ENCODE measurements at places on chromosomes 12 and 14.

GRCh38 chr12:106645074-106645421 is 62.2 kb downstream of the RFX4 start:
- no peak for DNase-seq

DNA sequence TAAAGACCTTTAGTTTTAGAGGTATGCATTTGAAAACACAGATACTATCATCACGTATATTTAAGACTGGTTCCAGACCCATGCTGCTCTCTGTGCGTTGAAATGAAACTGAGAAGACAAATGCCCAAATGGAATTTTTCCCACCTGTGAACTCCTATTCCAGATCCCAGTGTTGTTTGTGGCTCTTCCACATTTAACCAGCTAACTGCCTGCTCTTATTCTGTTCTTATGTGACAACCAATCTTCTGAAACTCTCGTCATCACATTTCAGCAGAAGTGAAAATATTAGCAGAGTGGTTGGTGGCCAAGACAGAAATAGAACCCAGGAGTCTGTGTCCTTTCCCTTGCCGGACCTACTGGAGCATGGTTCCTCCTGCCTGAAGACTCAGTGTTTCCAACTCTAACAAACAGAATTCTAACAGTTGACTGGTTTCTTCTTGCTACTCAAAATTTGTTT is 460.2 kb downstream of the RAD51B start:
- no peak for DNase-seq

GRCh38 chr12:82970614-82971013 is 283.9 kb downstream of the TMTC2 start:
- DNase-seq: no peak

DNA sequence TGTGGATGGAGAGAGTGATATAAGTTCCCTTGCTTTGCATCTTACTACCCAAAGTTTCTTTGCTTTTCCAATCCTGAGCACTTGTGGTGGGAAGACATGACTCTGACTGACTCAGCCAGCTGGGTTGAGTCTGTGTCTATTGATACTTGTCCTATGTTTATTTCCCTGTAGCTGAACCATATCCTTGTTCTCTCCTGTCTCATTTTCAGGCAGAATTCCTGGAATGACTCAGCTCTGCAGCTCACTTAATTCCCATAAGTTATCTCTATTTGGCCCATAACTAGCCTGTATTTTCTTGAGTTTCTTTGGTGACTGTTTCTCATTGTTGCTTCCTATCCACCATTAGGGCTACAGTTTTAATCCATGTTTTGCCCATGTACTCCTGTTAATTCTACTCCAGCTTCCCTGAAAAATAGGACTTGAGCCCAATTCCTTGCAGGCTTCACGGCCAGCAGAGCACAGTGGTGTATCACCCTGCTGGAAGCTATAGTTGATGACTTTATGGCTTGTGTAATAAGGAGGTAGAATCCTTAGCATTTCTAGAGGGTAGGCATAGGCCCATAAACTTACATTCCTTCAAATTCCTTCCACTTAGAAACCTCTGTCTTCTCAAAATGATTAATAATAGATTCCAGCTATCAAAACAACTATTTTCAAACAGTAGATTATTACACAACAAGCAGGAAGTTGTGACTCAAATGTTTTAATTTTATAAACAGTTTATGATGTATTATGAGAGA is 183.1 kb downstream of the TMTC3 start:
- peak; percentile 46 for DNase-seq

- no peak for DNase-seq
These were observed 378.8 kb downstream of the ALG10 start for GRCh38 chr12:34400986-34401658.

DNA sequence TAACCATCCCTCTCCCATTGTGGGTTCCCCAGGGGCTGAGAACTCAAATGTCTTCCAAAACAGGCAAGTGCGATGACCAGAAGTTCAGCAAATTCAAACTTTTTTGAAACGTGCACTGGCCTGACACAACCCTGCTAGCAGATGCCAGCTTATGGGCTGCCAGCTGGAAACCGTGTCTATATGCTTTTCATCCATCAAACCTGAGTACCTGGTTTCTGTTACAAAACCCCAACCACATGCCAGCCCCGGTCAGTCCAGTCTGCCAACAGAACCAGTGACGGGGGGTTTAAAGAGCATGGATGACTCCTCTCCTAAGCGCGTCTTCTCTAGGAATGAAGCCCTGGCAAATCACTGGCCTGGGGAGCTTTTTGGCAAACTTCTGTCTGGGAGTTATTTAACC is 189.7 kb downstream of the TTC7B start:
- no peak for DNase-seq

GRCh38 chr14:29165431-29165830 is 398.8 kb downstream of the FOXG1 start:
- DNase-seq: no peak

All from pulmonary artery endothelial cell (primary cell).